ENCODE measurements at places on chromosomes 4 and X. TPM values are rescaled to one million over a fixed set of nuclear protein-coding genes. Genes with fewer than 3 reads are reported as not detected.

GRCh38 chr4:4415806-4416805 lies 29.2 kb downstream of the NSG1 start:
- H3K36me3 ChIP-seq, result no peaks in the 10 kb centered on the region
- no peak overlapping the region for H3K27ac ChIP-seq
- H3K27me3 ChIP-seq, result no peaks in the 10 kb centered on the region
- no peaks in the 10 kb centered on the region for H3K4me1 ChIP-seq

DNA sequence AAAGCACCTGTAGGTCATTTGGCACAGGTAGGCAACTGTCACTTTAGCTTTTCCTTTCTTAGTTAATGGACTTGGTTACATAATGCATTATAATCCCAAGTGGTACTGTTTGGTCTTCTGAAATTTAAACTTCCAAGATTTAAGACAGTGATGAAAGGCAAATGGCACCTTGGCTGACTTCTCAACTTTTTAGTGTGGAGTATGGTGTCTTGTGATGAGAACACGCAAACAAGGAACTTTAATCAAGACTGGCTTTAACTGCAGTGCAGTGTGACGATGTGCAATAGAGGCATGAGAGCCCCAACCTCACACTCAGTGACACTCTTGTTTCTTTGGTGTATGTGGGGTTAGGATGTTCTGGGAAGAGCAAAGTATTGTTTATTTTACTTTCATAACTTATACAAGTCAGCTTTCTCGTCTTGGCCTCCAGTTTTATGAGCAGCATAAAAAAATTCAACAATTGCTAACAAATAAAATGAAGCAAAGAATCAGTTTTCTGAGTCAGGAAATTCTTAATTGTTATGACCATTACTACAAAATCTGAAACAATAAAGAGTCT lies 171.9 kb downstream of the MAD2L1 start:
- no peak overlapping the region for H3K4me3 ChIP-seq
- H3K4me1 ChIP-seq, result no peaks in the 10 kb centered on the region
- H3K27ac ChIP-seq, result no peak overlapping the region
- no peaks in the 10 kb centered on the region for H3K36me3 ChIP-seq

GRCh38 chr4:52657292-52657617 lies 1.8 kb downstream of the USP46 start:
- H3K27ac ChIP-seq, result no peak overlapping the region
- DNase-seq, result no peak
- no peaks in the 10 kb centered on the region for H3K36me3 ChIP-seq

DNA sequence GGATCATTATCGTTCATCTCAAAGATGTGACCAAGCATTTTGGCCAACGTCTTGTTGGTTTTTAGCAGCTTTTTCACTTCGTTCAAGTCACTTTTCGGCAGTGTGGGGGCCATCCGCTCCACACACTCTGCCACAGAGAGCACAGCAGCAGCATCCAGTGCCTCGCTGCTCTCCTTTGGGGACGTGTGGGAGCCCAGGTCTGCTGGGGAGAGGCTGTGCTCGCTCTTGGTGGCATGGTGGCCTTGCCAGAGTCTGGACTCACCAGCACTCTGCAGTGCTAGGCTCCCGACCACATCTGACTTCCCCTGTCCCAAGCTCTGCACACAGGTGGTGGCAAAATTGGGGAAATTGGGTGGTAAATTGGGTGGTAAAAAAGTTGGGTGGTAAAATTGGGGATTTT lies 50.6 kb downstream of the GPR50 start:
- no peak overlapping the region for H3K27ac ChIP-seq
- H3K4me3 ChIP-seq, result no peak overlapping the region
- DNase-seq, result no peak
- H3K27me3 ChIP-seq, result peaks cover 78% of the 10 kb centered on the region
- no peaks in the 10 kb centered on the region for H3K36me3 ChIP-seq
- H3K4me1 ChIP-seq, result no peaks in the 10 kb centered on the region

DNA sequence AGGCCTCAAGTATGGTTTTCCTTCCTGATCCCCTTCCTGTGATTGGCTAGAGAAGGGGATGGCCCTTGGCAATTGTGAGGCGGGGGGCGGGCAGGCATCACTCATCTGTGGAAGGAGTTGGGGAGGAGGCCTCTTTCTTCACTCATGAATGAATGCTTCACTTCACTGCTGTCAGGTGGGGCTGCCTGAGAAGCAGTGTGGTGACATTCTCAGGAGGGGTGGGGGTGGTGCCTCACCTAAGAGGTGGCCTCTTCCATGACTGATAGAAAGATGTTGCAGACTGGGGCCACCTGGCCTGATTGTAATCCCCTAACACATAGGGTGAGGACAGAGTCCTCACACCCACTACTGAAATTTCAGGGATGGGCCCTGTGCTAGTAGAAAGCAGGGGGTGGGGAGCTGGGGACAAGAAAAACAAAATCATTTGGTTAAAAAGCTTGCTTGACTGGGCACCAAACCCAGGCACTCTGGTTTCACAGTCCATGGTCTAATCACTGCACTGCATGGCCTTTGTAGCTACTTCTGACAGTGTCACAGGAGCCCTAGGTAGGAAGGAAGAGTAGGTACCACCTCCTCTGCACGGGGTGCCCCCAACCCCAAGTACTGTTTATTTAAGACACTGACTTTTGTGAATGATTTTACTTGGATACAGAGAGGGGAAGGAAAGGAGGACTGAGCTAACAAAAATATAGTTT lies 5.6 kb upstream of the HOPX start:
- H3K36me3 ChIP-seq, result no peaks in the 10 kb centered on the region
- H3K27ac ChIP-seq, result no peak overlapping the region
- H3K27me3 ChIP-seq, result no peaks in the 10 kb centered on the region
- peaks cover 8% of the 10 kb centered on the region for H3K4me1 ChIP-seq
- no peak overlapping the region for H3K4me3 ChIP-seq
- DNase-seq, result no peak

DNA sequence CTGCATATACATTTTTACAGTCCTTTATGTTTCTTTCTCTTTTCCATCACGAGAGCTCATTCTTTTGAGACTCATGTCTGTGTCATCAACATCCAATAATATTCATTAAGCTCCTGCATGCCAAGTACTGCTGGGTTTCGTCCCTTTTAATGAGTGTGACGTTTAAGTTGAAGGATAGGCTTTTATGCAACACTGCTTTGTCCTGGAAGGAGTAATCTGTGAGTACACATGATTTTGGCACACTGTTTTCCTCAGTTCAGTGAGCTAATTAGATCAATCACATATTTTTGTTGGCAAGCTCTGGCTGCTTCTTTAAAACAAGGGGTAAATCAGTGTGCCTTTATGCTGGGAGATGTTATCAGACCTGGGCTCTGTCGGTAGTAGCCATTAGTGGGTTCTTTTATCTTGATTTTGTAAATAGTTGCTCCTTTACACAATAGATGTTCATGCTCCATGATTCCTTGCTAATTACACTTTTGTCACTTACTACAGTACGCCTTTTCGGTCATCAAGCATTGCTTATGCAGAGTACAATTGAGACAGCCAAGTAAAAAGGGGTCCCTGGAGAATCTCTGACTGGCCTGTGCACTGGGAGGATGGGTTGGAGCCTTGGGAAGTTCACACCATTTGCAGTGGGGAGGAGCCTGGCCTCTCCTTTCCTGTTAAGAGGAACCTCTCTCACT lies 132.6 kb downstream of the FHIP1A start:
- H3K4me1 ChIP-seq, result peaks cover 23% of the 10 kb centered on the region
- no peak overlapping the region for H3K4me3 ChIP-seq
- H3K27ac ChIP-seq, result peak overlapping the region; percentile 28
- no peaks in the 10 kb centered on the region for H3K27me3 ChIP-seq

DNA sequence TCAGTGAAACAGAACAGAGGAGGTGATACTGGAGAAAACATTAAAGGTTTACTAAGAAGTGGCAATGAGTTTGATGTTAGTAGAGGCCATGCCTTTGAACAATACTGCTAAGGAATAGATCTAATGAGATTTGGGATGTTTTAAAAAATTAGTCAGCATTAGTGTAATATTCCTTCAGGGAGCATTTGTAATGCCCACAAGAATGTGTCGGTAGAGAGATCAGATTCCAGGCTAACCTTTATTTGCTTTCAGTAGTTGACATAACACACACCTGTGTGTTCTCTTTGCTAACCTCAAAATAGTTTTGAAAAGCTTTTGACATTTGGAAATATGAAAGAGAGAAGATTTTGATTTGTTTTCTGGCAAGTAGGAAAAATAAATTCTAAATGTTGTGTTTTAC lies 328.8 kb downstream of the BMPR1B start:
- H3K27ac ChIP-seq, result peak overlapping the region; percentile 68
- no peaks in the 10 kb centered on the region for H3K27me3 ChIP-seq
- no peak overlapping the region for H3K4me3 ChIP-seq
- no peak for DNase-seq

DNA sequence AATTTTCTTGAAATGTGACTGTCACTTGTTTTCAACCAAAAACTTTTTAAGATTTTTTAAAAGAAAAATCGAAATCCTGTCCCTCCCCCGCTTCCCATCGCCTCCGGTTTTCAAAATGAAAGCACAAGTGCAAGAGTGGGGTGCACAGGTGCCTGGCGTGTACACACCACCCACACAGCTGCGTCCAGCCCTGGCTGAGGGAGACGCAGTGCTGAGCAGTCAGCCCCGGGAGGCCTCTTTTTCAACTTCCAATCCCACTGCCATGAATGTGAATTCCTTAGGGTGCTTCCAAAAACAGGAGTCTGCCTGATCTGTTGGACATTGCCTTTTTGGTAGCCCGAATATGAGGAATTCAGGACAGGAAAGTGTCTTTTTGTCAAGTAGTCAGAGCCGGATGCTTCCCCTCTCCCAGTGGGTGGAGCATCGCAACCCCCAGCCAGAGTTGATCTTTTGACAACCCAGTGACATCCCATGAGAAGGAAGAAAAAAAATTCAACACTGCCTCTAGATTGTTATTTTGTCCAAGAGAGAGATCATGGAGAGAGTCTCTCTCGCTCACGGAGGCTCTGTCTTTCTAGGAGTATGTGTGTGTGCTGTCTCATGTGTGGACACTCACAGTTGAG lies 8.9 kb downstream of the PRRG3 start:
- DNase-seq, result no peak
- H3K4me3 ChIP-seq, result no peak overlapping the region
- no peaks in the 10 kb centered on the region for H3K36me3 ChIP-seq
- H3K27ac ChIP-seq, result no peak overlapping the region

- H3K27me3 ChIP-seq, result no peaks in the 10 kb centered on the region
- H3K4me3 ChIP-seq, result no peak overlapping the region
- no peaks in the 10 kb centered on the region for H3K4me1 ChIP-seq
- no peaks in the 10 kb centered on the region for H3K36me3 ChIP-seq
These were observed 38.5 kb upstream of the PRSS48 start for GRCh38 chr4:151238477-151238876.

GRCh38 chrX:148613636-148614035 lies 113.2 kb downstream of the AFF2 start:
- no peaks in the 10 kb centered on the region for H3K27me3 ChIP-seq
- no peaks in the 10 kb centered on the region for H3K4me1 ChIP-seq
- no peak overlapping the region for H3K4me3 ChIP-seq
- no peak for DNase-seq
- no peaks in the 10 kb centered on the region for H3K36me3 ChIP-seq

- no peak overlapping the region for H3K4me3 ChIP-seq
- no peaks in the 10 kb centered on the region for H3K4me1 ChIP-seq
- DNase-seq, result no peak
- no peak overlapping the region for H3K27ac ChIP-seq
- no peaks in the 10 kb centered on the region for H3K36me3 ChIP-seq
These were observed 165.1 kb downstream of the SLIT2 start for GRCh38 chr4:20416800-20417199.

- no peaks in the 10 kb centered on the region for H3K4me1 ChIP-seq
- H3K27me3 ChIP-seq, result no peaks in the 10 kb centered on the region
- H3K27ac ChIP-seq, result no peak overlapping the region
- no peaks in the 10 kb centered on the region for H3K36me3 ChIP-seq
- no peak overlapping the region for H3K4me3 ChIP-seq
These were observed 16.4 kb upstream of the ADD1 start for GRCh38 chr4:2827071-2827873.

GRCh38 chrX:118239913-118240698 lies 105.8 kb upstream of the WDR44 start:
- H3K27ac ChIP-seq, result no peak overlapping the region
- no peaks in the 10 kb centered on the region for H3K27me3 ChIP-seq
- no peak overlapping the region for H3K4me3 ChIP-seq
- DNase-seq, result no peak

DNA sequence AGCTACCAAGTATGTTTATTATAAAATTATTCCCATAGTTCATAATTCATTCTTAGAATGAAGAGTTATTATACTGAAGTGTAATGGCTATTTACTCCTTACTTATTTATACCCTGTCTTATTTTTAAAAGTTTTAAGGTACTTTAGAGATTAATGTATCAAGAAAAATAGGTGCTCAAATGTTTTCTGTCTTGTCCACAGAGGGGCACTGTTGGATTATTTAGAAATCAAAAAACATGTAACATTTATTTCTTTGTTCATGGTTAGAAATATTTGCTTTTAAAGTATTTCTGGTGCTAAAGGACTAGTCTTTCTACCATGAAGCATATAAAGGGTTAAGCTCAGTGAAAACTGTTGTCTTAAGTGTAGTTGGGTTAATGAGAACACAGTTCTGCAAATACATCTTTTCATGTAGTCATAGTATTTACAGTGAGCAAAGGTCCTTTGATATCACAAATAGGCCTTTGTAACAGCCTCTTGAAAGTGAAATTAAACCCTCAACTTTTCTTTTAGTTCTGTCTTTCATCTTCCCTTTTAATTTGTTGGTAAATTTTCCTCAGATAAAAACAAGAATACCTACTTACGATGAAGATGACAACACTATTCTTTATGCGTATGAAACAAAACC lies 7.7 kb downstream of the SCML1 start:
- no peak for DNase-seq
- H3K27ac ChIP-seq, result no peak overlapping the region
- no peaks in the 10 kb centered on the region for H3K27me3 ChIP-seq
- H3K4me3 ChIP-seq, result no peak overlapping the region

DNA sequence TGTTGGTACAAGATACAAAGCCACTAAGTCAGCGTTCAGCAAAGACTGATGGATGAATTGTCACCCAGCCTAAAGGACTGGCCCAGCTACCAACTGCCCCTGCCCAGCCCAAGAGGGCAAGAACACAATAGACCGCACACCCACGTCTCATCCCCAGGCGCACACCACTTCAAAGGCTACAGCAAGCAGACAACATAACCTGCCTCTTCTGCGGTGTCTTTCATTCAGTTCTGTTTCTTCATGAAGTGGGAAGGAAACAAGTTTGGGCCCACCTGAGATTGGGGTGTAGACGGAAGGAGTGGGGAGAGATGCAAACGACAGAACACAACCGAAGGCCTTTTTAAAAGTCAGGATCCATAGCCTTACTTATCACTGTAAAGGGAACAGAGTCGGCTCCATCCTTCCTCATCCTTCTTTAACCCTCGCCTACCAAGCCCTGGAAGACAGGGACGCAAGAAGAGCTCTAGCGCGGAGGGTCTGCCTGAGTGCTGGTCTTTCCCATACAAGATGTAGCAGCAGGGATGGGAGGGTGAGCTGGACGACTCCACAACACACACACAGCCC lies 691 bp downstream of the SCARB2 start:
- no peaks in the 10 kb centered on the region for H3K27me3 ChIP-seq
- H3K36me3 ChIP-seq, result 0 out of 2 replicates have a peak, but pooled peaks cover 11% of the 10 kb centered on the region
- peak overlapping the region; percentile 89 for H3K27ac ChIP-seq
- H3K4me1 ChIP-seq, result peaks cover 55% of the 10 kb centered on the region
- peak overlapping the region; percentile 81 for H3K4me3 ChIP-seq

- no peaks in the 10 kb centered on the region for H3K36me3 ChIP-seq
- H3K4me3 ChIP-seq, result no peak overlapping the region
- peaks cover 26% of the 10 kb centered on the region for H3K4me1 ChIP-seq
- no peak for DNase-seq
- no peak overlapping the region for H3K27ac ChIP-seq
- H3K27me3 ChIP-seq, result no peaks in the 10 kb centered on the region
These were observed 19.0 kb upstream of the SYTL4 start for GRCh38 chrX:100750883-100751282.

NR3C2 gene
- 0.96 TPM for total RNA-seq

RBM47 gene
- 79.0 TPM for total RNA-seq

CFI gene
- total RNA-seq, result 2.2 TPM

AWAT2 gene
- total RNA-seq, result not detected

APOO gene
- total RNA-seq, result 25.5 TPM

ZCCHC12 gene
- not detected for total RNA-seq

CXCL10 gene
- not detected for total RNA-seq

TRPC5OS gene
- total RNA-seq, result not detected
